Stimulated activated CD8-positive, alpha-beta memory T cell treated with anti-CD3 and anti-CD28 coated beads, Interleukin-7, amount 100 ng/mL, for 24 hours (primary cell): ENCODE measurements at places on chromosomes 5 and 9.
A peak's percentile ranks its signal among the peaks of the same experiment; 100 is the strongest.

- no peak for DNase-seq
Observed at GRCh38 chr9:76655971-76656370, 108.3 kb upstream of the PCA3 start.

DNA sequence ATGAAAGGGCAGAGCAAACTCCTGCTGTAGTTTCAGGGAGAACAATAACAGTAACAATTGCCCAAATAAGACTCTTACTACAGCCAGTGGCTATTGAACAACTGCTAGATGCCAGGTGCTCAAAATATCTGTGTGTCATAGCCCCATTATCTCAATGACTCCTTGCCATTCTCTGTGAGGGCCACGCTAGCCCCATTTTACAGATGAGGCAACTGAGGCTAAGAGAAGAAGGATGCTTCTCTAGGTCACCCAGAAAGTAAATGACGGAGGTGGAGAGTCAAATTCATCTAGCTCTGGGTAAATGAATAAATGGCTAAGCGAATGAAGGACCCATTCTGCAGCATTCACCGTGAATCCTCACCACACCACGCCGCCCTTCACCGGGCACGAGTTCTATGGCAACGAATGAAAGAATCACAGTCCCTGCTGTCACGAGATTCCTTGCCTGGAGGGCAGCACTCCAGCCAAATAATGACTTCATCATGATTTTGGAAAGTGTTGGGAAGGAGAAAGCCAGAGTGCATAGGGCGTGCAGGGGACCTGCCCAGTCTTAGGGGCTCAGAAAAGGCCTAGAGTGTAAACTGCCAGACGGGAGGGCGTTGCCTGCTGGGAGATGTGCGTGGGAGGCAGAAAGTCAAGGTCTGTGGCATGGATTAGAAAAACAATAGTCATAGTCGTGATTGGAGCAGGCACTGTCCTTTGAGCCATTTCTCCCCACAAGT lies 147.2 kb downstream of the C9orf50 start:
- no peak for DNase-seq

GRCh38 chr9:69380301-69380700 lies 55.3 kb downstream of the ENTREP1 start:
- no peak for DNase-seq

- no peak for DNase-seq
Observed at GRCh38 chr5:10632110-10632761, 68.4 kb downstream of the ANKRD33B start.

DNA sequence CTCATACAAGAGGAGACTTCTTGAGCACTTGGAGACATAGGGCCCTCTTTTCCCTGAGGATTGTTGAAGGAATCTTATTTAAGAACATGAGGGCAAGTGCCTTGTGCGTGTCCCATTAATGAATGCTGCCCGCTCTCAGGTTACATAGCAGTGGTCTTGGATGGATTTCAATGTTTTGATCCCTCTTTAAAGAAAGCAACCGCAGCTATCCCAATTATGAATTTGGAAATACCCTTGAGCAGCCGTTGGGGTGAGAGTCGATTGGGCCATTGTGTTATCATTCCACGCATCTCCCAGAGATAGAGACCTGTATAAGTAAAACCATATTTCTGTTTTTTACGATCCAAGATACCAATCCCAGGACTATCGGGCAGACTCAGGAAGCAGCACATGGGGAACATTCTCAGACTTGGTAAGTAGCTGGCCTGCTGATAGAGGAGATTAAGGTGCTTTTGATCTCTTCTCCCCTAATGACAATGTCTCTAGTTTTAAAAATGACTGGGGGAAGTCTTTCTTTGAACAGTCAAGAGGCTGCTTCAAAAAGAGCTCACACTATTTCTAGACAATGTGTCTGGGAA lies 145.3 kb downstream of the MACROH2A1 start:
- DNase-seq = no peak

DNA sequence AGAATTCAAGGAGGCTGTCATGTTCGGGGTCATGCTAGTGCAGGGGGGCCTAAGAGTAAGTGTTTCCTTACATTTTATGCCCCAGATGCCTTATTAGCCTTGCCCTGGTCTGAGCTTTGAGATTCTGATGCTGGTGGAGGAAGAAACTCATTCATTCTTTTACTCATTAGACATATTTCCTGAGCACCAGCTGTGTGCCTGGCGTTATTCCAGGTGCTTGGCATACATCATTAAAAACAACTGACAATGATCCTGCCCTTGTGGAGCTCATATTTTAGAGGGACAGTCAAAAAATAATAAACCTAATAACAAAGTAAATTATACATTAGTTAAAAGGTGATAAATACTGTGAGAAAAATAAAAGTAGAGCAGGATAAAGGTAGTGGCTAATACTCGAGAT lies 138.9 kb upstream of the SGCD start:
- no peak for DNase-seq

DNA sequence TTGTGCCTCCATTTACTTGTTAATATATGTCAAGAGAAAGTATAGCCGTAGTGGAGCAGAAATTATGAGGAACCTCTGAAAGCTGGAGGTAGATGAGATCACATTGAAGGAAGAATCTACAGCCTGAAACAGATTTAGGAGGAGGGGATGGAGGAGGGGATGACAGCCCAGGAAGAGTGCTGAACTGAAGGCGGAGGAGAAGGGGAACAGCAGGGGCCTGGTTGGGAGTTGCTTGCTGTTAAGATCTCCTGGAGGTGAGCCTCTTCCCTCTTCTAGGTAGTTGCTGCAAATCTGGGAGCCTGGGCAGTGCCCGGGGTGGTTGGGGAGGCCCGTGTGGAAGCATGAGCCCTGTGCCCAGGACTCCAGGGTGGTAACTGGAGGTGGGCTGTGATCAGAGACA lies 111.8 kb upstream of the SEMA6A start:
- DNase-seq = no peak

DNA sequence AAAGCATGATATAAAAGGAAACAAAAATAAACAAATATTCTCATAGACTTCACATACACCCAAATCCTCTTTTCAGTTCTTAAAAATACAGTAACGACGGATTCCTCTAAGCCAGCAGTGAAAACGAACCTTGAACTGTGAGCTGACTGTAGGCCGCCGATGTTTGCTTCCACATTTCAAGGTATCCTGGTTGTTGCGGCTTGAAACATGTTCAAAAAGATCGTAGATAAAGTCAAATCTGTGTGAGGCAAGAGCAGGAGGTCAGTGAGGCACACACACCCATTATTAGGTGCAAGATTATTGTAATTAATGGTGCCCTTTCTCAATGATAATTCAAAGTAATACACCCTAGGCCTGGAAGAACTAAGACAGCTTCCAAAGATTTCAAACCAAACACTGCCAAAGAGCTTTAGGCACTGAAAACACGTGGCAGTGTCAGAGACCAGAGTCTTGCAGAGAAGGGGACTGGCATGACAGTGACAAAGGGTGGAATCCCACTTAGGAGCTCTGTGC lies 141.2 kb upstream of the RETREG1 start:
- no peak for DNase-seq

- no peak for DNase-seq
Observed at GRCh38 chr5:154758977-154759376, 3.8 kb downstream of the LARP1 start.

- no peak for DNase-seq
Observed at GRCh38 chr9:113851873-113852272, 24.2 kb upstream of the ZNF618 start.

DNA sequence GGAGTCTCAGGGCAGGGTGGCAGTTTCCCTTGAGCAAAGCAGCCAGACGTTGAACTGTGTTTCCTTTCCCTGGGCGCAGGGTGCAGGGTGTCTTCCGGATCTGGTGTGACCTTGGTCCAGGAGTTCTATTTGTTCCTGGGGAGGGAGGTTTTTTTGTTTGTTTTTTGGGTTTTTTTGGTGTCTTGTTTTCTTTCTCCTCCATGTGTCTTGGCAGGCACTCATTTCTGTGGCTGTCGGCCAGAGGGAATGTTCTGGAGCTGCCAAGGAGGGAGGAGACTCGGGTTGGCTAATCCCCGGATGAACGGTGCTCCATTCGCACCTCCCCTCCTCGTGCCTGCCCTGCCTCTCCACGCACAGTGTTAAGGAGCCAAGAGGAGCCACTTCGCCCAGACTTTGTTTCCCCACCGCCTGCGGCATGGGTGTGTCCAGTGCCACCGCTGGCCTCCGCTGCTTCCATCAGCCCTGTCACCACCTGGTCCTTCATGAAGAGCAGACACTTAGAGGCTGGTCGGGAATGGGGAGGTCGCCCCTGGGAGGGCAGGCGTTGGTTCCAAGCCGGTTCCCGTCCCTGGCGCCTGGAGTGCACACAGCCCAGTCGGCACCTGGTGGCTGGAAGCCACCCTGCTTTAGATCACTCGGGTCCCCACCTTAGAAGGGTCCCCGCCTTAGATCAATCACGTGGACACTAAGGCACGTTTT lies 3.5 kb upstream of the PHYHD1 start:
- DNase-seq = no peak

GRCh38 chr5:147809830-147810666 lies 21.4 kb downstream of the SPINK1 start:
- DNase-seq = no peak

DNA sequence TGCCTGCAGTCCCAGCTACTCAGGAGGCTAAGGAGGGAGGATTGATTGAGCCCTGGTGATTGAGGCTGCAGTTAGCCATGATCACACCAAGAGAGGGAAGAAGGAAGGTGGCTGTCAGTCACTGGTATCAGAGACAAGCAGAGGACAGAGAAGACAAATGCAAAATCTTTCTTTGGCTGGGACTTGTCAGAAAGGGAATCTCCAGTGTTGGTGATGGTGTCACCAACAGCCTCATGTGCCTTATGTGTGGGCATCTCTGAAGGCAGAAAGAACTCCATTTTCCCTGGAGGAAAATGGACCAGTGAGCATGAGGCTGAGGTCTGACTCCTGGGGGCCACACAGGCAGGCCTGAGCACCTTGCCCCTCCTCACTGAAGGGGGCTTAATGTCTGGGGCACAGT lies 12.1 kb upstream of the RNF183 start:
- DNase-seq = no peak

- DNase-seq = no peak
Observed at GRCh38 chr5:5499442-5499841, 77.0 kb downstream of the ICE1 start.

- no peak for DNase-seq
Observed at GRCh38 chr9:77988630-77989029, 43.0 kb downstream of the GNAQ start.

- DNase-seq = no peak
Observed at GRCh38 chr5:34436761-34437501, 219.2 kb upstream of the RAI14 start.

- peak; percentile 40 for DNase-seq
Observed at GRCh38 chr5:14872070-14872989, 752 bp upstream of the ANKH start.

- no peak for DNase-seq
Observed at GRCh38 chr9:35705372-35705771, 15.6 kb upstream of the TPM2 start.

- DNase-seq = no peak
Observed at GRCh38 chr5:36270175-36270574, 28.4 kb upstream of the NADK2 start.

DNA sequence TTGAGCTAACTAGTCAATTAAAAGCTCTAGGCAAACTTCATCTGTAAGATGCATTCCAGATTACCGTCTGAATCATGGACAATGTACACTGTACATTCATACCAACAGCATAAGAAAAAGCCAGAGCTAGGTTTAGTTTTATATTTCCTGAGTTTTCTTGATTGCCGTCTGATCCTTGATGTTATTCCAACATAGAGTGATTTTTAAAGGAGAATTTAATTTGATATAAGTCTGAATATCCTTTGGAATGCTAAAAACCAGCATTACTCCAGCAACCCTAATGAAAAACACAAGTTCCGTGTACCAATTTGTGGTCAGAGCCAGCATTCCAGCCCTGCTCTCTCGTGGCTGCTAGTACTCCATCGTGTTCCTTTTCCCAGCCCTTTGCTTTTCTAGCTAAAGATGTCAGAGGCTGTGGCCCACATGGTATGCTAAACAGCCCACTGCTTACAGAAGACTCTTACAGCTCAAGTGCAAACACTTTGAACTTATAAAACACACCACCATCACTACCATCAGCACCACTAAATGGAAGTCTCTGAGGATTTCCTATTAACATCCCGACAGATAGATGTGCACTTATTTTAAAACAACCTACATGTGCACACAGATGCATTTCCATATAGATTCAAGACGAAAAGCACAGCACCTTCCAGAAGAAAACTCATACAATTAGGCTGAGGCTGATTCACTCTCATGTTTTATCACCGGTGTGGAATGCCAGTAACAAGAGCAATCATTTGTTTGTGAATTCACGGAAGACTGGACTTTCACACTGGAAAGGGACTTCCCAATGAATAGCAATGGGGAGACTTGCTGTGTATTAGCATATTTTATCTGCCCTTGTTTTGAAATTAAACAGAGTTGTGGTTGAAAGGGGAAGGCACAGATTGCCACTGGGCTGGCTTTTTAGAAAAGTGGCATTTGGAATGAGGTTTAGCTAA lies 246.9 kb upstream of the GAS1 start:
- DNase-seq = no peak

DNA sequence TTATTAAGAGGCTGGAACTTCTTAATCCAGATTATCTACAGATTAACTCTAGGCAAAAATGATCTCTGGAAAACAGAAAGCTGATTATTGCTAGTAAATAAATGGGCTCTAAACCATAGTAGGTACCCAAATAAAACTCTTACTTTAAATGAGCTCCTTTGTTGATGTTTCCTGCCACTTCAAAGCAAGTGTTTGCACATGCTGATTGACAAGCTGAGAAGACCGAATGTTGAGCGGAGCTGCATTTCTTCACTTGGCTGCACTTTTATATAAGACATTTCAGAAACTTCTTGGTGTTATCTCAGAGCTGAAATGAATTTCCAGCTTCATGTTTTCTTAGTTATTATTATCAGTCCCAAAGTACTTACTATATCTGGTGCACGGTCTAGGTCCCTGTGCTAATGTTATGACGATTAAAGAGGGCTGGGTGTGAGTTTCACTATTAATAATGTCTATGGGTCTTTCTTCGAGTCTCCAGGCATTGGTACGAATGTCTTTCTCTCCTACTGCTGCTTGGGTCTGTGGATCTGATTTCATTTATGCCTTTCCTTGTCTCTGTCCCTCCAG lies 58.6 kb upstream of the CTXN3 start:
- DNase-seq = no peak

- no peak for DNase-seq
Observed at GRCh38 chr5:159409801-159410200, 79.5 kb upstream of the IL12B start.

GRCh38 chr9:132164604-132165362 lies 2.9 kb downstream of the NTNG2 start:
- no peak for DNase-seq

- no peak for DNase-seq
Observed at GRCh38 chr9:124361128-124361527, 54.1 kb downstream of the PSMB7 start.

DNA sequence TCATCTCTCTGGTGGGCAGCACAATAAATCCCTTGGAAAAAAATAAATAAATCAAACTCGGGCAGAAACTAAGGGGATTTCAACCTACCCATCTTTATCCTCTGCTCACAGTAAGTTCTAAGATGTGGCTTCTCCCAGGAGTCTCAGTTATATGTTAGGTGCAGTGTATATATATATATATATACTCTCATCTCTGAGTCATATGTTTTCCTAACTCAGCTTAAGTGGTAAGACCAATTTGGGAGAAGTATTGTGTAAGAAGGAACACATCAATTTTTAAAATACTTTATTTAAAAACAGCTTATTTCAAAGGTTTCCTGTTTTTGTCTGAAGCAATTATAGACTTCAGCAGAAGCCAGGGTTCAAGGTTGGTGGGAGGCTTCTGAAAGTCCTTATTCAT lies 20.3 kb upstream of the OSMR start:
- DNase-seq = no peak

- DNase-seq = no peak
Observed at GRCh38 chr9:114811301-114811700, 5.5 kb upstream of the TNFSF15 start.

GRCh38 chr5:146426853-146427618 lies 20.1 kb upstream of the TCERG1 start:
- no peak for DNase-seq
